ENCODE measurements at places on chromosomes 2 and 18. TPM values are rescaled to one million over a fixed set of nuclear protein-coding genes. Genes with fewer than 3 reads are reported as not detected.
A peak's percentile ranks its signal among the peaks of the same experiment; 100 is the strongest.

The SPP2 gene
- polyA plus RNA-seq, result not detected

The INO80D gene
- polyA plus RNA-seq, result 10.0 TPM

The ASB18 gene
- not detected for polyA plus RNA-seq

The TPO gene
- polyA plus RNA-seq, result 10.6 TPM

DNA sequence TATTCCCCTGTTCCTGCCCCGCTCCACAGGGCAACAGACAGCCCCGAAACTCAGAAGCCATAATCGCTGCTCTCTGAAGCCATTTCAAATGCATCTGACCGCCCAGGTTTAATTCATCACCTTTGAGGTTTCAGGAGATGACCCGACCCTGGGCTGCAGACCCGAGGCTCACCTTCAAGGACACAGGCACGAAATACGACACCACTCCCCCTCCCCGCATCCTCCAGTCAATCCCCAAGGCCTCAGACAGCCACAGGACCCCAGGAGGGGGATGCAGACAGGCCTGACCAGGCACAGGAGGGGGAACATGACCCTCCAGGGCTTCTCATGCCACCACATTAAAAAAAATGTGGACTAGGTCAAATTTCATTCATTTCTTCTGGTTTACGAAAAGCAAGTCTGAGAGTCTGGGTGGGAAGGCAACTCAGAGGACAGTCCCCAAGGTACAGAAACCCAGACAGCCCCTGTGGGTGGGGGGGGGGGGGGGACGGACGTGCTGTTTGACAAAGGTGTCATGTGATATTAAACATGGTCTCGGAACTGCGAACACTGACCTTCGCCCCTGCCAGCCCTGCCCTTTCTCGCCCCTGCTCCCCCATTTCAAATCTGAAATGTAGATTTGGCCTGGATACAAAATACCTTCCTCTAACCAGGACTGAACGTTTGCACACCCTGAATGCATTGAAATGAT lies 142.9 kb downstream of the BCL11A start:
- no peak for DNase-seq
- H3K4me1 ChIP-seq, result no peaks in the 10 kb centered on the region
- H3K27me3 ChIP-seq, result peaks cover 11% of the 10 kb centered on the region

DNA sequence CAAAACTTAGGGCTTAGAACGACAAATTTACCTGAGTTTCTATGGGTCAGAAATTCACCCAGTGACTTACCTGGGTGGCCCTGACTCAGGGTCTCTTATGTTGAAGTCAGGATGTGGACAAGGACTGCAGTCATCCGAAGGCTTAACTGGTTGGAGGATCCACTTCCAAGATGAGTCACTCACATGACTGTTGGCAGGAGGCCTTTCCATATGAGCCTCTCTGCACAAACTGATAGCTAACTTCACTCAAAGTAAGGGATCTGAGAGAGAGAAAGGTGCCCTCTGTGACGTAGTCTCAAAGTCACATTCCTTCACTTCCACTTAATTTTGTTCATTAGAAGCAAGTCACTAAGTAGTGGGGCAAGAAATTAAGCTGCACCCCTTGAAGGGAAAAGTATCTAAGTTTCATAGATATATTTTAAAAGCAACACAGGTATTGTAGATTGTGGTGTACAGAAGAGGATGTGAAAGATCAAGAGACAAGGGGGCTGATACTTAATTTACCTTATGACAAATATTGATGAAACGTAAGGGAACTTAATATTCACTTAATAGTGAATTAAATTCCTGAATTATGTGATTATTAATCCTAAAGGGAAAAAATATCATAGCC lies 48.4 kb downstream of the TANK start:
- H3K27me3 ChIP-seq, result no peaks in the 10 kb centered on the region
- H3K36me3 ChIP-seq, result peaks cover 21% of the 10 kb centered on the region
- no peak overlapping the region for H3K4me3 ChIP-seq
- no peak for DNase-seq

- no peaks in the 10 kb centered on the region for H3K27me3 ChIP-seq
- H3K4me3 ChIP-seq, result no peak overlapping the region
- no peak for DNase-seq
- H3K36me3 ChIP-seq, result no peaks in the 10 kb centered on the region
- no peak overlapping the region for H3K27ac ChIP-seq
Observed at GRCh38 chr2:80291656-80292055, 12.9 kb downstream of the LRRTM1 start.

GRCh38 chr2:217837530-217837929 lies 165.3 kb downstream of the TNS1 start:
- H3K36me3 ChIP-seq, result no peaks in the 10 kb centered on the region
- H3K27ac ChIP-seq, result no peak overlapping the region
- no peaks in the 10 kb centered on the region for H3K27me3 ChIP-seq
- H3K4me3 ChIP-seq, result no peak overlapping the region
- no peaks in the 10 kb centered on the region for H3K4me1 ChIP-seq

- H3K27ac ChIP-seq, result no peak overlapping the region
- DNase-seq, result no peak
- no peaks in the 10 kb centered on the region for H3K4me1 ChIP-seq
- no peaks in the 10 kb centered on the region for H3K27me3 ChIP-seq
- no peaks in the 10 kb centered on the region for H3K36me3 ChIP-seq
Observed at GRCh38 chr2:150495993-150496627, 8.6 kb upstream of the RND3 start.

GRCh38 chr2:45652090-45653031 lies 886 bp downstream of the PRKCE start:
- peak; percentile 14 for DNase-seq
- H3K27ac ChIP-seq, result peak overlapping the region; percentile 61
- H3K4me3 ChIP-seq, result peak overlapping the region; percentile 76
- peaks cover 21% of the 10 kb centered on the region for H3K4me1 ChIP-seq
- H3K27me3 ChIP-seq, result no peaks in the 10 kb centered on the region
- H3K36me3 ChIP-seq, result no peaks in the 10 kb centered on the region

Measured in CD4-positive, alpha-beta memory T cell (primary cell).